ENCODE measurements at places on chromosomes 2 and 18.

DNA sequence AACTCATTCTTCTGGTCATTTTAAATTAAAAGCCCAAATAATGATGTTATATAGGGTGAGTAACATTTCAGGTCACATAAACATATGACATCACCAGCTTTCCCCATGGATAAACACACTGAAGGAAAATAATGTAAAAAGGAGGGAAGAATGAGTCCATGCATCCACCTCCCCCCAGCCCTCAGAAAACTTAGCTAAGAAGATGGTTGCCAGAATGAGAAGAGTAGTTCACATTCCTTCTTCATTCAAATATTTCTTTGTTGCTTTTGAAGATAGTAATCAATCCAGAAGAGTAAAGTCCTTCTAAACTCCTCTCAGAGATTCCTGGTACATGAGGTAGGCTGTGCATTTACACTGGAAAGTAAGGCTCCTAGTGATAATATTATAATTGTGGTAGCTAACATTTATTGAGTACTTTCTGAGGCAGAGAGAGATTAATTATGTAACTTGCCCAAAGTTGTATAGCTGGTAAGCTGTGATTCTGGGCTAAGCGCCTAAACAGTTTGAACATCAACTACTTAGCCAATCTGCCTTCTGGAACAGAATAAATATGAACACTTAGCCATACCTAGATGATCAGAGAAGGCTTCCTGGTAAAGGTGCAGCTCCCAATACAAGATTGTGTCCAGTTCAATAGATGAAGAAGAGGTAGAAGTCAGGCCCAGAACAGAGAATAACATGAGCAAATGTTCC, 256.7 kb upstream of the FN1 start:
- DNase-seq = no peak

DNA sequence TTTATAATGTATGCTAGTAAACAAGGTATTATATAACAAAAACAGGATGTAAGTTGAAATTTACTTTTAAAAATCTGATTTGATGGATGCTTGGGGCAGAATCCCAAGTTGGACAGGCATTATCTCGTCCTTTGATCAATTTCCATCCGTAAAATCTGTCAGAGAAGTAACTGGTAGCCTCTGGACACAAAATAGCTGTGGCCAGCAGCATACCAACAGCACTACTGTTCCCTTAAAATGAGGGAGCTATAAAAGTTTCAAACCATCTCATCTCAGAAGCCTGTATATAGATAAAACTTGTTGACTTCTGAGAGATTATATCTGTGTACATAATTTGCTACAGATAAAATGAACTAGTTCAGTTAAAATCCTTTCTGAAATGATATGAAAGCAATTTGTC, 14.7 kb upstream of the METAP1D start:
- DNase-seq = no peak

DNA sequence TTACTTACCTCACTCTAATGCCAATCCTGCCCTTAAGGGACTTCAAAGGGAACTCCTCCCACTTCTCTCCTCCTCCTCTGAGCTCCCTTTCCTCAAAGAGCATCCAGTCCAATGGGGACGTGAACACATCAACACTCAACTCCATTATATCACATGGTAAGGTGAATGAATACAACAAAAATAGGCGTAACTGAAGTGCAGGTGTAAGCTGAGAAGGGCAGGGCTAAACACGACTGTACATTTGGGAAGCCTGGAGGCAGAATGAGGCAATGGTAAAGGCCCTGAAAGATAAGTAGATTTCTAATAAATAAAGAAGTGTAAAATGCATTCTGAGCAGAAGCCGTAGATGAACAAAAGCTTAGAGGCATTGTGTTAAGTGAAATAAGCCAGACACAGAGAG, 226.1 kb upstream of the TRIB2 start:
- no peak for DNase-seq

- no peak for DNase-seq
Observed at GRCh38 chr2:188787021-188787657, 187.0 kb upstream of the COL3A1 start.

DNA sequence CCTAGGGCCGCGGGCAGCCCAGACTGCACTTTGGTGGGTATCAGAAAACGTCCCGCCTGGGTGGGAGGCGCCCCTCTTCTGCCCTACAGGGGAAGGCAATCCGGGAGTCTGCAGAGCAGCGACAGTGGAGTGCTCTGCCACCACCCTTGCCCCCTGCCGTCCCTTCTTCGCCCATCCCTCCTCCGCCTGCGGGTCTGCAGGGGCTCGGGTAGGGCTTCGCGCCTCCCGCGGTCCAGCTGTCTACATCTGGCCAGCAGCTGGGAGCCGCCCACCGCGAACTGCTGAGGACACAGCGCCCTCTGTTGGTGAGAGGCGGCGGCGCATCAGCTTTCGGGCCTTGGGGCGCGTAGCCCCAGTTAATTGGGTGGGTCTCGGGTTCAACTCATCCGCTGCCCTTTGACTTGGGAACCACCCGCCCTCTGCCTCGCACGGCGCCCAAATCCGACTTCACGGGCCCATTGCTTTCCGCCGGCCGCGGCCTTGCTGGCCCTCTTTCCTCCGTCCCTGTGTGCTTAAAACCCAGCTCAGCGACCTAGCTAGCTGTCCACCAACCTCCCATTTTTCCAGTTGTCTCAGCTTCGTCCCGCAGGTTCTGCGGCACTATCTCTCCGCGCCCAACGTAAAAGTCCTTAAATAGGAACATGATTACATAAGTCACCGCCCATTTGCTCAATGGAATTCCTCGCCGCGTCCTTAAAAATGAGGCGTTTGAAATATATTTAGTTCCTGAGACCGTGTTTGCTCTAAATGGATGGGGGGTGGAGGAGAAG, 17.6 kb downstream of the WNT10A start:
- DNase-seq = no peak

- DNase-seq = no peak
Observed at GRCh38 chr2:22360735-22361374, 1024.1 kb upstream of the KLHL29 start.

DNA sequence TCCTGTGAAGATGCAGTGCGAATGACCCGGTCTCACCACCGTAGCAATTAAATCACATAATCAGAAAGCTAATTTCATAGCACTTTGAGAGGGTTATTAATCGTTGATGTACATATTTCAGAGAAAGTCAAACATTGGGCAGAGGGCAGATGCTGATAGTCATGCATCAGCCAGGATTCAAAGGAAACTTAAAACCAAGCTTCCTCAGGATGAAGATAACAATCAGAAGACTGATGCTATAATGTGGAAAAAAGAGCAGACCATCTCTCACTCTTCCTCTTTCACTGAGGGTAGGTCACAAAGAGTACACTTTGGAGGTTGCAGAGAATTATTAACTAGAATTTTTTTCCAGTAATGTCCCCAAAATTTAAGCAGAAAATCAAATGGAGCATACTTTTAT, 1027.7 kb upstream of the ZEB2 start:
- DNase-seq = no peak

All from right renal cortex interstitium (tissue), 3 donors.